ENCODE measurements at places on chromosomes 7 and 10. TPM values are rescaled to one million over a fixed set of nuclear protein-coding genes. Genes with fewer than 3 reads are reported as not detected.

- no peak for DNase-seq
These were observed 16.8 kb downstream of the AOAH start for GRCh38 chr7:36707465-36707864.

- DNase-seq = no peak
These were observed 856.8 kb upstream of the CELF2 start for GRCh38 chr10:10160821-10161312.

DNA sequence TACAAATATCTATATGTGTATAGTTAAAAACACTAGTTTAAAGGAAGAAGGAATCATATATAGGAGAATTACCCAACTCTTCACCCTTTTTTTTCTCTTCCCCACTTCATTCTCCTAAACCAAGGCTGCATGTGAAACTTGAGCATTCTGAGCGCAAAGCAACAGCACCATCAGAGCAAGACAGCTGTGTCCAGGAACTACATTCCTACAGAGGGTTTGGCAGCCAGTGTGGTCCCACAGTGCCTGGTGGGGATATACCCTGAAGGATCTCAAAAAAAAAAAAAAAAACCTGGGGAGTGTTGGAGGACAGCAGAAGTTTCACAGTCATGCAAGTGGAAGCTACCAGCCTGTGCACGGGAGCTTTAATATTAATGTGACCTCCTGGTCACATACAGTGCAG, 310.4 kb downstream of the CTNNA3 start:
- DNase-seq = no peak

Gene AZGP1
- total RNA-seq = not detected

Gene TLX1
- total RNA-seq = not detected

DNA sequence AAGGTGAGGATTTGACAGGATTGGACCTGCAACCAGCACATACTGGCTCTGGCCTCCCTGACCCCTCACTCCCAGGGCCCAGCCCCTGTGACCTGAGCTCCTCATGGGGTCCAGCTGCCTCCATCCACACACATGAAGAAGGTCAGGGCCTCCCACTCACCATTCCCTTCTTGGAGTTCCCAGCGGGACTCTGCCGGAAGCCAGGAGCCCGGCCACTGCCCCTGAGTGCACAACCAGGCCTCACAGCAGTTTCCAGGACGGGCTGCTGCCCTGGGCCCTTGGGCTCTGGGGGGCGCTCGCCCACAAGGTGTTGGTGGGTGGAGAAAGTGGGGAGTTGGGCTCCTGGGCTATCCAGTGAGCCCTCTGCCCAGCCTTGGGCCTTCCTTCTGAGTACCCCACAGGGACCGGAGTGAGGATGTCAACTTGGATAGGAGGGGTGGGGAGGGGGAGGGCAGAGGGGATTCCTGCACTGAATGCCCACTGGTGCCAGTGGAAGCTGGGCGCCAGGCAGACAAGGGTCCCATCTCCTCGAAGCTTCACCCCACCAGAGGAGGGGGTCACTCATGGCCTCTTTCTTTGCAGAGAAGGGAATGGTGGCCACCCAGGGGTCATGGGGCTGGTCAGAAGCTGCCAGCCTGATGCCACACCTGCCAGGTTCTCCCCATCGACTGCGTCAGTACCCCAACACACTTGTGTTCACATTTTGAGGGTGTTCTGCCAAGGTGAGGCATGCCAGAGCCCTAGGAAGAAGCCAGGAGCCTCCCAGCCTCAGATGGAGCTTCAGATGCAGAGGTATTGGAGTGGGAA, 115.3 kb downstream of the PTPN20 start:
- peak; percentile 2 for DNase-seq
